ENCODE measurements at places on chromosomes 1 and 21.

DNA sequence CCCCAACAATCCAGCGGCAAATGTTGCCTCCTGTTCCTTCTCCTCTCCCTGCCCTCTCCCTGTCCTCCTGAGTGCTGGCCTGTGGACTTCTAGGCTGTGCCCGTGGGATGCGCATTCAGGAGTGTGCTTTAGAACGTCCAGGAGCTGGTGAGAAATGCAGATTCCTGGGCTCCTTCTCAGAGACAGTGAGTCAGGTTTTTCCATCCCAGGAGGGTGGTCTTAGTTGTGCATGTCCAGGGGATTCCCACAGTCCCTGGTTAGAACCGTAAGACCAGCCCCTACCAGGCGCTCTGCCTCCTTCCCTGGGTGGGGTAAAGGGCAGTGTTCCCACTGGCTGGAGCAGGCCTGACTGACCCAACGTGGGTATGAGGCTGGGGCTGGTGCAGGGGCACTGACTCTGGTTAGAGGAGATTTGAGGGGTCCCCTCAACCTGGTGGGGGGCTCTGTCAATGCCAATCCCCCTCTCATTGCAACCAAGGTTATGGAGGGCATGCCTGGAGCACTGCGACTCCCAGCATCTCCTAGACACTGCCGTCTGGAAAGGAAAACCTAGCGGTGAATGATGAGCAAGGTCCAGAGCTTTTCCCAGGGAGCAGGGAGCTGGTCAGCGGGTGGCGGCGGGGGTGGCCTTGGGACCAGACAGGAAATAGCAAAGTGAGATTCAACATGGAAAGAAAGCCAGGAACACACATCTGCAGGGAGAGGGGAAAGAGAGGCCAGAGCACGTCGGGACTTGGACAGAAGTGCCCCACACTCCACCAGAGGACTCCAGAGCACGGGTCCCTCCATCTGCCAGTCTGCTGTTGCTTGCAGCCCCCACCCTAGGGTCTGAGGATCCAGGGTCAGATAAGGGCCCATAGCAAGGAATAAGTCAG, 38.5 kb downstream of the HSPG2 start:
- no peak for DNase-seq

- no peak for DNase-seq
These were observed 2.2 kb upstream of the GBP6 start for GRCh38 chr1:89361681-89362080.

- DNase-seq = no peak
These were observed 317.9 kb upstream of the NFIA start for GRCh38 chr1:60764489-60764888.

DNA sequence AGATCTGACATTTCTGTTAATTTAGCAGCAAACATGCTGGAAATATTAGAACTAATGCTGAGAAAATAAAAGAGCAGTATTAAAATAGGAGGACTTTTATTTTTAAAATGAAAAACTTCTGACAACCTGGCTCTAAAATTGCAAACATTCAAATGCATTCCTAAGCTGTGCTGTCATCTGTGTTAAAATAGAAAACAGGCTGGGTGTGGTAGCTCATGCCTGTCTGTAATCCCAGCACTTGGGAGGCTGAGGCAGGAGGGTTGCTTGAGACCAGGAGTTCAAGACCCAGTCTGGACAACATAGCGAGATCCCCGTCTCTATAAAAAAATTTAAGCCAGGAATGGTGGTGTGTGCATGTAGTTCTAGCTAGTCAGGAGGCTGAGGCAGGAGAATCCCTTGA, 44.6 kb downstream of the MIGA1 start:
- DNase-seq = peak; percentile 33
